Left renal pelvis (tissue), 4 donors: ENCODE measurements at places on chromosomes 1 and 21. TPM values are rescaled to one million over a fixed set of nuclear protein-coding genes. Genes with fewer than 3 reads are reported as not detected.

CAPN9 gene
- 1.1 TPM for polyA plus RNA-seq

CRYBG2 gene
- 0.54 TPM for polyA plus RNA-seq

MFSD2A gene
- polyA plus RNA-seq, result 4.1 TPM

OLIG2 gene
- not detected for polyA plus RNA-seq

AXDND1 gene
- polyA plus RNA-seq, result 10.6 TPM

GRCh38 chr1:79785561-79785960, 779.0 kb upstream of the ADGRL4 start:
- DNase-seq, result no peak

- no peak for DNase-seq
Observed at GRCh38 chr1:52534928-52535764, 17.7 kb downstream of the TUT4 start.
